ENCODE measurements at places on chromosomes 2 and 18.
A peak's percentile ranks its signal among the peaks of the same experiment; 100 is the strongest.

- peak; percentile 45 for DNase-seq
These were observed 230.8 kb downstream of the SRBD1 start for GRCh38 chr2:45380131-45380836.

- DNase-seq, result no peak
These were observed 894.0 kb downstream of the DCDC2C start for GRCh38 chr2:4597400-4597799.

- DNase-seq, result no peak
These were observed 359.9 kb downstream of the DSC3 start for GRCh38 chr18:30682672-30683071.

DNA sequence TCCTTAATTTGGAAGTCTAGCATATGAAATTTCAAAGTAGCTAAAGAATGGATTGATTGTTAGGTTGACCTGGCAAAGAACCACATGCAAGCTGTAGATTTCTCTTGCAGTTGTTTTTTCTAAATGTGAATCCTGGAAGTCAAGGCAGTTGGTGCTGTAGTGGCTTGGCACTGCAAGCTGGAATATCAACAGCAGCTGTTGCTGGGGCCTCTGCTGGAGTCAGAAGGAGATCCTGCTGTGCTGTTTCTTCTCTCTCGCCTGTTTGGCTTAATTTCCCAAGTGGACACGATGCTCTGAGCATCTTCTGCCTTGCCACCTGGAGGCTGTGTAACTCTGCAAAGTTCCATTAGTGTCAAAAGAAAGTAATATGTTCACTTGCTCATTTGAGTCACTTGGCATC lies 12.6 kb downstream of the PIK3C3 start:
- DNase-seq, result no peak

GRCh38 chr18:45109271-45109670 lies 428.6 kb downstream of the SETBP1 start:
- no peak for DNase-seq

GRCh38 chr2:130836501-130837174 lies at the start of gene ARHGEF4:
Gene ARHGEF4, plus strand, starts transcription at chr2:130836914. Its CDS starts 40 bp downstream, at chr2:130836954.
- DNase-seq, result peak; percentile 59

GRCh38 chr2:112290648-112291047 lies 15.3 kb downstream of the ZC3H6 start:
- no peak for DNase-seq

- peak; percentile 94 for DNase-seq
These were observed 48.8 kb downstream of the MAP3K20 start for GRCh38 chr2:173124441-173124840.

- DNase-seq, result no peak
These were observed 120.4 kb downstream of the DCDC2C start for GRCh38 chr2:3823748-3824147.

DNA sequence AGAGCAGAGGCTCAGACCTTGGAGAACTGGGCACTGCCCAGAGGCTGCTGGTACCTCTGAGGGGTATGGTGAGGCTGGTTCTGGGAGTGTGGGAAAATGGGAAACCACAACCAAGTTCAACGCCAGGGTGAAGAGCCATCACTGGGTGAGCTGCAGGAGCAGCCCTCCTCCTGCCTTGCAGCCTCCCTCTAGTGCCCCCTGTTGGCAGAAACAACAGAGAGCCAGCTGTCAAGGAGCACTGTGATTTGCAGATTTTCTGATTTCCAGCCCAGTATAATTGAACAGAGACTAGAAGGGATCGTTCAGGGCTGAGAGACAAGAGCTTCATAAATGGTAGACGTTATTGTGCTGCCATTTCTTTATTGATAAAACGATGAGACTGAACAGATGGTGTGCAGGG lies 50.5 kb downstream of the MAPK4 start:
- no peak for DNase-seq

DNA sequence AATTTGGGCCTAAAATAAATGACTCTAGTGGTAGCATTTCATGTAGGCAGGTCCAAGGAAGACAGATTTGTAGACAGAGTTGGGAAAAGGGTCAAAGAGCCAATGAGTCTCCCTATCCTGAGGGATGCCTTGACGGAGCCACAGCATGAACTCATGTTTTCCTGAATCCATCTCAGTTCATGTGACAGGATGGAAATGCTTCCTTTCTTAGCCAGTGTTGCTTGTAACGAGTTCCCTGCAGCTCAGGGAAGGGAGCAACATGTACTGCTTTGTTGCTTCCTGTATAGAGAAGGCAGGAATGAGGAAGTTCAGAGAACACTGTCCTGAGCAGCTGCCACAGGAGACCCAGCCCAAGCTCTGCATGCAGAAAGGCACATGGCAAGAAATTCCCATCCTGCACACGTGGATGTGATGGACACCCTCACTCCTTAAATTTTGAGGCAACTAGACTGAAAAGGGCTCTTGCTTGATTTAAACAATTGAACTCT lies 27.9 kb downstream of the TMEM17 start:
- peak; percentile 16 for DNase-seq

Data from mammary epithelial cell (primary cell).